ELF-1 (cell line): ENCODE measurements at places on chromosomes 2 and 18.

DNA sequence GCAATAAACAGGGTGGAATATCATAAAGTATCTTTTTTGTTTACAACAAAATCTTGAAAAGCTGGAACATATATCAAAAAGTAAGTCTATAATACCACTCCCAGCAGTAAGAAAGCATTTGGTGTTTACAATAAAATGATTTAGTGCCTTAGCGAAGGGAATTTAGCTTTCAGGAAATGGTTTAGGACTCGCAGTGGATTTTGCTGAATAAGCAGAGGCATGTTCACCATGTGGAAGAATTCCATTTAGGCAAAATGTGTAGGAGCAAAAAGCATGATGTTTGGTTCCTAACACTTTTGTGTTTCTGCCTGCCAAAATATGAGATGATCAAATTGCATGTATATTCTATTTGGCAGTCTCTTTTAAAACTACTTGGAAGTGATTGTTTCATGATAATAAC lies 163.6 kb downstream of the AGPS start:
- DNase-seq = no peak

DNA sequence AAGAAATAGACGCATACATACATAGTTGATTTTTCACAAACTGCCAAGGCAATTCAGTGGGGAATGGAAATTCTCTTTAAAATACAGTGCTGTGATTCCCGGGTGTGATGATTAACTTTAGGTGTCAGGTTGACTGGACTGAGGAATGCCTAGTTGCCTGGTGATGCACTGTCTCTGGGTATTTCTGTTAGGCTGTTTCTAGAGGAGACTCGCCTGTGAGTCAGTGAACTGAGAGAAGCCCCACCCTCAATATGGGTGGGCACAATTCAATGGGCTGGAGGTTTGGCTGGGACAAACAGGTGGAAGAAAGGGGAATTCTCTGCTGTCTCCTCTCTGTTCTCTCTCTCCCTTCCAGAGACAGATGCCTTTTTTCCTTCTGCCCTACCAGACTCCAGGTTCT lies 187.6 kb downstream of the ARHGAP28 start:
- peak; percentile 38 for DNase-seq

DNA sequence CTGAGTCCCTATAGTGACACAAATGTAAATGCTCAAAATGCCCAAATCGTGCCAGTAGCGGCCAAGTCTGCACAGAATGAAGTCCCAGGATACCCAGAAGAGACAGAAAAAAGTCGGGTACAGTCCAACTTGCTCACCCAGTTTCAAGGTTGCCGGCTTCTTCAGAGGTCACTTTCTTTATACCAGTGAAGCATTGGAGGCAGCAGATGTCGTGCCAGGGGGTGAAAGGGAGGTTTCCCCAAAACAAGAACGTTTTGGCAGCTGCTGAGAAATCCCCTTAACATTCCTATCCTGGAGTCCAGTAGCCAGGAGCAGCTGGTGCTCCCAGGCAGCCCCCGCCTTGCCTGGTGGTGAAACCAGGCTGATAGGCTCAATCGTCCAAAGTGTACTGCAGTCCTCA lies 58.1 kb upstream of the MCFD2 start:
- DNase-seq = no peak

GRCh38 chr2:238696331-238696730 lies 151.6 kb upstream of the TWIST2 start:
- no peak for DNase-seq

GRCh38 chr2:23347471-23348092 lies 37.4 kb upstream of the KLHL29 start:
- no peak for DNase-seq

DNA sequence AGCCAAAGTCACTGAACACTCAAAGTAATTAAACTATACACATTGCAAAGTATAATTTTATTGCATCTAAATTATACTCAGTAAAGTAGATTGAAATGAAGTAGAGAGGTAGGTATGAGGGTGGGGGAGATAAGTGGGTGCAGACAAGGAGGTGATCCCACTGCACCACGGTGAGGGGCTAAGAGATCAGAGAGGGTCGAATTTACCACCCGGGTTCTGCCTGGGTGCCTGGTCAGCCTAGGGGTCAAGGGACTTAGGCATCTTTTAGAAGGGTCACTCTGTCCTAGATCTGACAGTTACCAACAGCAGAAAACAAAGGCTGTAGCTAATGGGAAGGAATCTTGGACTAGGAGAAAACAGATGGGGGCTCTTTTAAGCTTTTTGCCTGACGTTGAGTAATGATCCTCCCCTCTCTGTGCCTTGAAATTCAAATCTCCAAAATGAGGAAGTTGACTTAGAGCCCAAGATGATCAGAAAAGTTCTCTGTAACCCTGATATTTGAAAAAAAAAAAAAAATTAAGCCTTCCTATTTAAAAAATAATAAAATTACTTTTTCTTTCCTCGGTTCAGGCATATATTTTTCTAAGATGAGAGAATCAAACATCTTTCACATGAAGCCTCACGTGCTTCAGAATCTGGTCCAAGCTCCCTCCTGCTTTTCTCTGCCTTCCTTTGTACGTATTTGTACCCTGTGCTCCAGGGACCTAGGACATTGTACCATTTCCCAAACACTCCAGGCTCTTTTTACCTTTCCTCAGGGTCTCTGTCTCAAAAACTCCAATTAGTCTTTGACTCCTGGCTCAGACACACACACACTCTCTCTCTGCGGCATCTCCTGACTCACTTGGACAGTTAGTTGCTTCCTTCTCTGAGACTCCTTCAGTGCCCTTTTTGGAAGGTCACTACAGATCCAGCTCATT lies 353.9 kb downstream of the CYRIA start:
- DNase-seq = no peak

- DNase-seq = no peak
Measured at GRCh38 chr2:191038241-191038725, 24.3 kb upstream of the STAT1 start.
